ENCODE measurements at places on chromosomes 6 and 20.

GRCh38 chr6:3669916-3670315 lies 81.6 kb downstream of the PXDC1 start:
- no peak for DNase-seq

DNA sequence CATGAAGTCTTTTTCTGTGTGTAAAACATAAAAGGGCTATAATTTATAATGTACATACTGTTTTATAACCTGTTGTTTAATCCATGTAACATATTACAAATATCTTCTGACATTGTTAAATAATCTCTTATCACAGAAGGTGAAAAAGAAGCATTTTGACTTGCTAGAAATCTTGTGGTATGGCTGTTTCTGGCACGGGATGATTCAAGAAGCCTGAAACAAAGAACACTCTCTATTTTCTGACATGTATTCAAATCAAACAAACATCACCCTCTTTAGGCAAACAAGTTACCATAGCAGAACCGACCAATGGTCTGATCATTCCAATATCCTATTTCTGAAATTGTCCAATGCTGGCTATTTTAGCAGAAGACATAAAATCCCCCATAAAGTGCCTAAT lies 55.4 kb downstream of the HS3ST5 start:
- no peak for DNase-seq

DNA sequence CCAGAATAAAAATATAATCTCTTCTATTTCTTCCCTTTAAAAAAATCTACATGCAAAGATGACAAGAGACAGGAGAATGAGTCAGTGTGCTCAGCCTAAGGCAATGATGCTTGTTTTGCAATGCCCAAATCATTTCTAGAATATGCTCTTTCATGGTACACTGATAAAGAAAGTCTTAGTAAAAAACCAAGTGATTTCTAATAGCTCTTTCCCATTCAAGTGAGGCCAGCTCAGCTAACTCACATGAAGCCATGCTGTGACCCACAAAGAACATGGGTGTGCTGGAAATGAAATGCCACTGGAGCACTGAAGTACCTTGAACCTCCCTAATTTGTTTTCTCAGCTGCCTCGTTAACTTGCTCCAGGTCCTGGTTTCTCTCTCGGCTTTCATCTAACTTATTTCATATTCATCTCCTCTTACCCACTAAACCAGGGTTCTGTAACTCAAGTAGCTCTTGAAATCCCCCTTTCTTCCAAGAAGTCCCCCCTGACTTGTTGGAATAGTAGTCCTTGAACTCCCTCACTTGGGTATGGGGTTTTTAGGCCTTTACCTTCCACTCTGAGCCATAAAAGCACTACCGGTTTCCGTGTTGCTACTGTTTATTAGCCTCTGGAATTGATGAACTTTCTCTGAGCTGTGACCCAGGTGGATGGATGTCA lies 92.7 kb downstream of the IRF4 start:
- DNase-seq: peak; percentile 0

DNA sequence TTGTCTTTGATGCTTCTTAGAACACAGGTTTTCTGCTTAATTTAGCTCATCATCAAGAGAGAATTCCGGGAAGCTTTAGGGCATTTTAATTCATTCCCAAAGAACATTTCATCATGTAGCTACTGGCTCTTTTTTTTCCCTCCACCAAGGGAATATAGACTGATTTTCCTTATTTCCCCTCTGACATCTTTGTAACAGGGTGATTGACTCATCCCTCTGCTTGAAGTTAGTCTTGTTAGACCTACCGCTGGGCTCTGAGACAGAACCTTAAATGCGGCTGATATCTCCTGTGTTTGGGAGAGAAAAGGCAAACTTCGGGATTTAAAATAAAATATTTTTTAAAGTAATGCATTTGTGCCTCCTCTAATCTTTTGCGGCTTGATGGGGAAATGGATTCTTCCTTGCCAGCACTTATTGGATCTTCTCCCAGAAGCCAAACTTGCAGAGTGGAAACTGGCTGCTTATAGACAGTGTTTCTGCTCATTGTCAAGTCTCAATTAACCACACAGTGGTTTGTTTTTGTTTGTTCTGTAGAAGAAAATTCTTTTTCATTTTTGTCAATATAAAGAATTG lies 272.7 kb upstream of the PLCB4 start:
- no peak for DNase-seq

GRCh38 chr6:158408552-158409130 lies 96.4 kb downstream of the TULP4 start:
- DNase-seq: no peak

DNA sequence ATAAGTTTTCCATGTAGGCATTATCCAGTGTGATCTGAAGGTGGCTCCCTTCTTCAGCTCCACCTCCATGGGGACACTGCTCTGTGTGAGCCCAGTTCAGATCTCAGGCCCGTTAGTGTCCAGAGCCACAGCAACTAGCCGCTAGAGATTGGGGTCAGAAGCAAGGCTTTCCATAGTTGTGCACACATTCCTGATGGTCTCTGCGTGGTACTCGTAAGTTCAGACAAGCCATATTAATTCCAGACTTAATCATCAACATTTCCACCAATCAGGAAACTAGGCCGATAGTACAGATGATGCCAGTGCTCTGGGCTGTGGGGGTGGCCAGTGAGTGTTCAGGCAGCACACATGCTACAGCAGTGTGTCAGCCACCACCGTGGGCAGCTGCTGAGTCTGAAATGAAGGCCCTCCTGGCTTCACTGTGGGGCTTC lies 17.5 kb upstream of the SYNCRIP start:
- DNase-seq: no peak

DNA sequence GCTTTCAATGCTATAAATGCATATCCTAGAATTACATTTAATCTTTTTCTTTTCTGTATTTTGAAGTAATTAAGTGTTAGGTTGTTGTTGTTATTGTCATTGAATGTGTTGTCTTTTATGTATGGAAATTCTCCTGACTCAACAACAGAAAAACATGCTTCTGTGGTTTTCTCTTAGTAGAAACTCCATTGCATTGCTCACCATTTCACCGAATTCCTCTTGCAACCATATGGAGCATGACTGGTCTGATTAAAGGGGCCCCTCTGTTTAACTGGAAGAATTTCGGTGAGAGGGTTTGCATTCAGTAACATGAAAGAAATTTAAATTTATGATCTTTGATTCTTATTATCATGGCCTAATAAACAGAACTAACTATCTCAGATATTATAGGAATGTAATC lies 454.3 kb upstream of the JARID2 start:
- DNase-seq: no peak

DNA sequence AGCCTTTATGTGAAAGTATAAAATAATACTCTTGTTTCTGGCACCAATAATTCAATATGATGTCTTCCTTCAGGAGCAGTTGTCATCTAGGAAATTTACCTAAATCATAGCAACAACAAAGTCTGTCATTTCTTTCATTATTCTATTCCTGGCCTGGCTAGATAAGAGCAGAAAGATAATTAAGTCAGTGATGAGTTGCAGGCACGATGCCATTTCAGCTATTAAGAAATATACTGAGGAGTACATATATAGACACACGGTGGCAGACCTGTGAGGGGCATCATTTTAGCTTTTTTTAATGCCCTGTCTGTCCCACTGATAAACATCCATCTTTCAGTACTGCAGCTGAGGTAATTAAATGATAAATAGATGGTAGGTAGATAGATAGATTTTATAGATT lies 756.1 kb upstream of the EPHA7 start:
- DNase-seq: peak; percentile 4

- DNase-seq: no peak
Observed at GRCh38 chr6:91043751-91044150, 456.9 kb upstream of the MAP3K7 start.

DNA sequence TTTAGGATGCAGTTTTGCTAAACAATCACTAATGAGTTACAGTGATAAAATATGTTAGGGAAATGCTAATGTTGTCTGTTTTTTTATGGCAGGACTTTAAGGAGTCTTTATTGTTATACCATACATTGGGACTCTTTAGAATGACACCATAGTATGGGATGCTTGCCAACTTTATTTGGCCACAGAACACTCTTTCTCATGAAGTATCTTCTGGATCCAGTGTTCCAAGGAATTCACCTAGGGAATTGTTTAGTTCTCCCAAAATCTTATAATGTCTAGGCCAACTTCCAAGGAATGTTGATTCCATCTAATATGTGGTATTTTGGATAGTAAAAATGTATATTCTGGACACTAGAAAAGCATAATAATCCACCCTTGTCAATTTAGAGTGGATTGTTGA lies 3.3 kb downstream of the RIN2 start:
- DNase-seq: no peak

- peak; percentile 45 for DNase-seq
Observed at GRCh38 chr6:41846666-41847237, 48.4 kb downstream of the USP49 start.

GRCh38 chr6:125294925-125295324 lies 6.8 kb downstream of the HDDC2 start:
- peak; percentile 9 for DNase-seq

GRCh38 chr6:105363100-105363754 lies 39.7 kb downstream of the PREP start:
- DNase-seq: peak; percentile 17

- DNase-seq: peak; percentile 33
Observed at GRCh38 chr6:168201383-168201782, 118.2 kb downstream of the DACT2 start.

DNA sequence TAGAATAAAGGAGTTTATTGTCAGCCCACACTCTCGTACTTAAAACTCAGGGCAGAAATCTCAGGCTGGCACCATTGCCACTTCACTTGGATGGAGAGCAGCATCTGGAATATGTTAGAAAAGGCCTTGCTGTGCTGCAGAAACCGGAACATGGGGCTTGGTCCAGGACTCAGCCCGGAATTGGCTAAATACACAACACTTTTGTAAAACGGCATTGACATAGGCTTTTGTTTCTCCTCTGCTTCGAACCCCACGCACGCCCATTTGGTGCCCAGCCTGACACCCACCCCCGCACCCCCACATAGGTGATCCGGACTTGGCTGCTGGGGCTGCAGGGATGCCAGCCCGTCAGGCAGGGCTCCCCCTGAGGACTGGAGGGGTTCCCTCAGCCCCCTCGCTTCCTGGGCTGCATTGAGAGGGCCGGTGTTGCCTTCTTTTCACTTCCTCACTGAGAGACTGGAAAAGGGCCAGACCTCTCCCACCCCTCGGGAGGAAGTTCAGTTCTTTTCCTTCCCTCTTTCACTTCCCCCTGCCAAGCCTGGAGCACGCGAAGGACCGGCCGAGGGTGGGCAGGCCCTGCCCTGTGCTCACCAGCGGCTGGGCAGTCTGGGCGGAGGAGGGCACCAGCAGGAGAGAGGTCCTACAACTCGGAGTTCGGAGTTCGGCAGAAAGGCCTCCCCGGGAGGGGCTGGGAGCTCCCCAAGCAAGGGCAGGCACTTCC lies 17.9 kb upstream of the CST3 start:
- no peak for DNase-seq

DNA sequence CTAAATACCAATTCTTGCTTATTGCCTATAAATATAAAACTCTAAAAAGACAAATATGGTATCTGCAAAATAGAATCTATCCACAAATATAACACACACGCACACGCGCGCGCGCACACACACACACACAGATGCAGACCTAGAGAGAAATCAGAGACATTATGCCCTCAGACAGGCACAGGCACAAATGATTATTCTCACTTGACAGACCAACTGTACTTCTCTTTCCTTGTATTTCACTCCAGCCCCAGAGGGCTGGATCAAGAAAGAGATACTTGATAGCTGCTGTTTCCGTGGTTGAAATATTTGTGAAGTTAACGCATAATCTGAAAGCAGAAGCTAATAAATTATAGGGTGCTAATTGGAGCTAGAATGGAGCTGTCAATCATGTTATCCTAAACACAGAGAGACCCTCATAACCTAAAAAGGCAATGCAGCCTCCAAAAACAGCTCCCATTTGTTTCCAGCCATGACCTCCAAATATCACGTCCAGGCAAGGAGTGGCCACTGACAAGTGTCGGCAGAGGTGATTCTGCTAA lies 11.5 kb downstream of the VGLL2 start:
- DNase-seq: no peak

- DNase-seq: peak; percentile 39
Observed at GRCh38 chr6:40477246-40478126, 109.7 kb downstream of the LRFN2 start.

- DNase-seq: no peak
Observed at GRCh38 chr6:111898452-111898851, 25.2 kb upstream of the FYN start.

DNA sequence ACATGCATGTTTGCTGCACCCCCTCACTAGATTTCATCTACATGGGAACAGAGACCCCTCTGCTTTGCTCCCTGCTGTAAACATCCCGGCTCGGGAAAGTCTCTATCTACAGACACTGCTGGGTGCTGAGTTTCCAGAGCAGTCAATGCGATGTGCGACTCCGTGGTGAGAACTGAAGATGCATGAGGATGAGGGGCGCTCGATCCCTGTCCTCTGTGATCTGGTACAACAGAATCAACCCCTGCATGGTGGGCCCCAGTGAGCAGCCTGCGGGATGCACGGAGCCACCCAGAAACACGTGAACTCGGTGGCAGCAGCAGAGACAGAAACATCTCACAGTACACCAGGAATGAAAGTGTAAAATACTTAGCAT lies 83.1 kb downstream of the THBS2 start:
- no peak for DNase-seq

DNA sequence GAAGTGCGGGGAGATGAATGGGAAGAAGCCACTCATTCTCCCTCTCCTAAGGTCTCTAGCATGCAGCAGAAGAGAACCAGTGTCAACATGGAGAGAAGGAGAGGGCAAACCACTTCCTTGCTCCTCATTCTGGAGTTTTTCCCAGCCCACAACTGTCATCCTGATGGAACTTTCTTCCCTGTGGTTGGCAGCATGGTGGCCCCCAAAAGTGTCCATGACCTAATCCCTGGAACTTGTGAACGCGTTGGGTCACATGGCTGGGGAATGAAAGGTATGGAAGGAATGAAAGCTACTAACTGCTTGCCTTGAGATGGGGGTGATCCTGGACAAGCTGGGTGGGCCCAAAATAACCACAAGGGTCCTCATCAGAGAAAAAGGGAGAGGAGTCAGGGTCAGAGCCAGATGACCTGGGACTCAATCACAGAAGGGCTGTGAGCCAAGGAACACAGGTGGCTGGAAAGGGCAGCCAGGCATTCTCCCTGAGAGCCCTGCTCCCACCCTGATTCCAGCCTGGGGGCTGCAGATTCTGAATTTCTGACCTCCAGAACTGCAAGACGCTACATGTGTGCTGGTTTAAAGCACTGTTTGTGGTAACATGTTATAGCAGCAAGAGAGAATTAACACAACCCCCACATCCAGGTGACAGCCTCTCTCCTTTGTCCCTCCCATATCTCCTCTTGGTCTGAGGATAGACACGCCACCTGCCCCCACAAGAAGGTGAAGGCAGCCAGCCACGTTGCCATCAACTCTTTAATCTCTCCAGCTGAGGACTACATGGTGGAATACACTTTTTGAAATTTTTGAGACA lies 63.2 kb downstream of the PYGB start:
- no peak for DNase-seq

GRCh38 chr20:36431604-36432003 lies 109.7 kb upstream of the MYL9 start:
- no peak for DNase-seq

GRCh38 chr6:129069006-129069405 lies 186.1 kb downstream of the LAMA2 start:
- DNase-seq: no peak

GRCh38 chr20:51871943-51872342 lies 69.6 kb upstream of the SALL4 start:
- DNase-seq: no peak

GRCh38 chr6:105849746-105850145 lies 236.4 kb upstream of the PRDM1 start:
- no peak for DNase-seq

- no peak for DNase-seq
Observed at GRCh38 chr6:37242429-37243052, 15.0 kb upstream of the TBC1D22B start.
